ENCODE measurements at places on chromosomes 12 and 14.

- no peak for DNase-seq
These were observed 165.8 kb downstream of the ESRRB start for GRCh38 chr14:76541594-76542219.

DNA sequence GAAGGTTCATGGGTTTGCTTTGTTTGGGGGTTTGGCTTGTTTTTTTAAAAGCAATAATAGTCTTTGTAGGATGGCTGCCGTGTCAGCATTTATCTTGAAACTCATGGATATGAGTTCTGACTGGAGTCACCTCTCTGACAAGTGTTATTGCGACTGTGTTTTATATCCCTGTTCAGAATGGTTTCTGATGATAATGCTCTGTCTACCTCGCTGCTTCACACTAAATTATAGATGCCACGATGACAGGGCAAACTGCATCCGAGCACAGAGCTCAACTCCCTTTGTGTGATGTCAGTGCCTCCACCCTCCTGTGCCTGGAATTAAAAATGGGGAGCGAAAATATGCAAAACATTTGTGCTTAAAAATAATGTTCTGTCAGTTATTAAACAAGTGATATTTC, 250.8 kb downstream of the EGLN3 start:
- no peak for DNase-seq

DNA sequence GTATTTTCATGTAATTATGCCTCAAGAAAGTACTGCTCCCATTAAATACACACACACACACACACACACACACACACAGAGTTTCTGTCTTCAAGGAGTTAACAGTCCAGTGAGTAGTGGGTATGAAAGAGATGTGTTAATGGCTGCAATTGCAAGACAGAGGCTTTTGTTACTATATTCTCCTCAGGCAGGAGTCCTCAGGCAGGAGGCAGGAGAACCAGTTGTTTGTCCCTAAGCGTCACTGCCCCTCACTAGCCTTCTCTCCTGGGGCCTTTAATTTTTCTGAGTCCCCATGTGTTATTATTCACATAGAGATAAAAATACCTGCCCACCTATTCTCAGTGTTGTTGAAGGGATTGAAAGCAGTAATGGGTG, 31.2 kb downstream of the DAD1 start:
- no peak for DNase-seq

- no peak for DNase-seq
These were observed 38.8 kb upstream of the ATP23 start for GRCh38 chr12:57902478-57902969.

GRCh38 chr14:68621400-68622365, 171.2 kb downstream of the ZFP36L1 start:
- DNase-seq: no peak

All from GM12878 (cell line).